ENCODE measurements at places on chromosomes 13 and 19.

DNA sequence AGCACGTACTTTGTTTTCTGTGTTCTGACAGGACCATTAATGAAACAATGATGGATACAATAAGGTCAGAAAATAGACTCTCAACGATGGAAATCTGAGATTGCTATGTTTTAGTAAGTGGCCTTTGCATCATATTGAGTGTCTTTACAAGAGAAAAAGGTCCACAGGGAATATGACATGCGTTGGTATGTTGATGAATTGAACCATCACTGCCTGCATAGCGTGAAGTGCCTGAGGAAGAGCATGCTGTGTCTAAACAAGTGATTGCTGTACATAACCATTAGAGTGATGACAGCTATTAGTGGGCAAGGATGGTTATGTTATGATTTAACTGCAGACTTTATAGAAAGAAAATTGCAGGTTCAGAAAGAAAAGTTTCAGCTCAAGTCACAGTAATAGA is 623.2 kb downstream of the SLITRK5 start:
- no peak for DNase-seq

DNA sequence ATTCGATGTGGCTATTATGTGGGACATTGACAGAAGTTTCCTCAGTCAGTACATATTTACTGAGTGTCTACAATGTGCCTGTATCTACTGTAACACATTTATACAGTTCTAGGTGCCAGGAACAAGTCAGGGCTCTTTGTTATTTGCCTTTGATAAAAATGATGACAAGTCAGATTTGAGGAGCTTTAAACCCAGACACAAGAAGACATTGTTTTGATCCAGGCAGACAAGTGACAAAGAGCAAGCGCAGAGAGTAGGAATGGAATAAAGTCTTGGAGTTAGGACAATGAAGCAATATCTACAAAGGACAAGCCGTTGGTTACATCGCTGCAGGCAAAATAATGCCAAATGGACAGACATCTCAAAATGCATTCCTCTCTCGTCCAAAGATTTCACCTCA is 70.1 kb downstream of the ITGBL1 start:
- no peak for DNase-seq

DNA sequence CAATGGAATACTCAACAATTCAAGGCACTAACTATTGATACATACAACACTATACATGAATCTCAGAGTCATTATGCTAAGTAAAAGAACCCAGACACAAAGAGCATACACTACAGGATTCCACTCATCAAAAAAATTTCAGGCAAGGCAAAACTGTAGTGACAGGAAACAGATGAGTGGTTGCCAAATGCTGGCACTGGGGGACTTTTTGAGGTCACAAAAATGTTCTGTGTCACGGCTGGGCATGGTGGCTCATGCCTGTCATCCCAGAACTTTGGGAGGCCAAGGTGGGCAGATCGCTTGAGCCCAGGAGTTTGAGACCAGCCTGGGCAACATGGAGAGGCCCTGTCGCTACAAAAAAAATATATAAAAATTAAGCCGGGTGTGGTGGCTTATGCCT is 129.4 kb downstream of the KL start:
- DNase-seq, result no peak

DNA sequence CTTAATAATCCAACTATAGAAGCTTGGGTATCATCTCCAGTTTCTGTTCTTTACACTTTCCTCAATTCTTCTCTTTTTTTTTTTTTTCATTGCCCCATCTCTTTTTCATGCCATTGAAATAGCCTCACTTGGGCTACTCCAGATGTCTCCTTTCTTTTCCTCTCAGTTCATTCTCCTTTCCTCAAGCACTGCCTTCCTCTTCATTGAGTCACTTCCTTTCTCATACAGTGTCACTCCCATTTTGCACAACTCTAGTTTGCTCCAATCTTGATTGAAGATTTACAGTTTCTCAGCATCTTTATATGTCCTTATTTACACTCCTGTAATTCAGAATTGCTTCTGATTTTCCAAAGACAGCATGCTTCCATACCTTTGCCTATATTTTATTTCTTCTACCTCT is 61.3 kb downstream of the IPO5 start:
- no peak for DNase-seq

- DNase-seq, result no peak
Observed at GRCh38 chr19:57382806-57383488, 6.7 kb upstream of the ZNF548 start.
